ENCODE measurements at places on chromosomes 6 and 20.

DNA sequence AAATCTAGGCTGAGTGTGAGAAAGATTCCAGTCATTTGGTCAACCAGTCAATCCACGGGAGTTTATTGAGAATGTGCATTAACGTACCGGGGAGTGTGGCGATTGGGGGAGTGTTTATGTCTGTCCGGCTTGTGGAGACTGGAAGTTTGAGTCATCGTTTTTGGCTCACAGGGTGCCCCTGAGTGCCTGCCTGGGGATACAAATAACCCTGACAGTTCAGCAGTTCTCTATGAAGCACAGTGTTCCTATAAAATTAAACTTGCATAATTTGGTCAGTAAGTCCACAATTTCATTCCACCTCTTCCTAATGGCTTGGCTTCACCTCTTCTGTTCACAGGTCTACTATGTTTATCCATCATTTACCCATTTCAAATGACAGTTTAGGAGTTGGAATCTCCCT is 72.6 kb upstream of the PLEKHG1 start:
- no peak for DNase-seq

GRCh38 chr6:128929869-128930268 is 46.9 kb downstream of the LAMA2 start:
- DNase-seq: no peak

- no peak for DNase-seq
Observed at GRCh38 chr6:139965393-139965792, 590.9 kb upstream of the CITED2 start.

GRCh38 chr20:14259689-14260088 is 77.7 kb downstream of the FLRT3 start:
- DNase-seq: no peak

DNA sequence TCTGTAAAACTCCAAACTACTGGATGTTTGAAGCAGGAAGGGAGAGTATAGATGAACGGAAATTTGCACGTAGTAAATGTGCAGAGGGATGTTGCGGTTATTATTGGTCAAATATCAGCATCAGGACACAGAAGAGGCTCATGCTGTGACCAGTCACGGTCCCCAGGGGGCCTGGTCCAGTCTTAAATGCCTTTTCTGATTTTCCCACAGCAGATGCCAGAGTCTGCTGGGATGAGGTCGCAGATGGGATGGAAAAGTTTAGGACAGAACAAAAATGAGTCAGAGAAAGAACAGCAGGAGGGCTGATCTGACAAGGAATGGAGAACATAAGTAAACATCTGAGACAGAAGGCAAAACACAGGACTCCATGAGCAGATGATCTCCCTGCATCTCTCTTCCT is 11.7 kb upstream of the SIRPG start:
- no peak for DNase-seq

All from CD8-positive, alpha-beta T cell (primary cell).